ENCODE measurements at places on chromosomes 6 and 20.

- DNase-seq: no peak
Observed at GRCh38 chr20:2814587-2815051, at the start of gene C20orf141. Gene C20orf141 (plus strand): TSS chr20:2814987. CDS start chr20:2815185, 198 bp downstream.

- no peak for DNase-seq
Observed at GRCh38 chr6:14642842-14643241, 525.3 kb downstream of the CD83 start.

DNA sequence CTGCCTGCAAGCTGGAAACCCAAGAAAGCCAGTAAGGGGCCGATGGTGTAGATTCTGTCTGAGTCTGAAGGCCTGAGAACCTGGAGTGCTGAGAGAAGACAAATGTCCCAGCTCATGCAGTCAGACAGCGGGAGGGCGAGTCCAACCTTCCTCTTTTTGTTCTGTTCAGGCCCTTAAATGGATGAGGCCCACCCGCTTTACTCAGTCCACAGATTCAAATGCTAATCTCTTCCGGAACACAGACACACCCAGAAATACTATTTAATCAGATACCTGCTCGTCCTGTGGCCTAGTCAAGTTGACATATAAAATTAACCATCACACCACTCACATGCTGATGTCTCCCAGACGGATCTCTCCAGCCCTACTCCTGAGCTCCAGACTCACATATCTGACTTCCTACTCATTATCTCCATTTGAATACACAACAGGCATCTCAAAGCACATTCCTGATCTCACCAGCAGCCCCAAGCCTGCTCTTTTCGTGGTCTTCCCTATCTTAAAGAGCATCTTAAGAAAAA, 26.7 kb upstream of the SRC start:
- DNase-seq: no peak

GRCh38 chr20:8943631-8944030, 125.3 kb upstream of the PLCB4 start:
- DNase-seq: no peak

DNA sequence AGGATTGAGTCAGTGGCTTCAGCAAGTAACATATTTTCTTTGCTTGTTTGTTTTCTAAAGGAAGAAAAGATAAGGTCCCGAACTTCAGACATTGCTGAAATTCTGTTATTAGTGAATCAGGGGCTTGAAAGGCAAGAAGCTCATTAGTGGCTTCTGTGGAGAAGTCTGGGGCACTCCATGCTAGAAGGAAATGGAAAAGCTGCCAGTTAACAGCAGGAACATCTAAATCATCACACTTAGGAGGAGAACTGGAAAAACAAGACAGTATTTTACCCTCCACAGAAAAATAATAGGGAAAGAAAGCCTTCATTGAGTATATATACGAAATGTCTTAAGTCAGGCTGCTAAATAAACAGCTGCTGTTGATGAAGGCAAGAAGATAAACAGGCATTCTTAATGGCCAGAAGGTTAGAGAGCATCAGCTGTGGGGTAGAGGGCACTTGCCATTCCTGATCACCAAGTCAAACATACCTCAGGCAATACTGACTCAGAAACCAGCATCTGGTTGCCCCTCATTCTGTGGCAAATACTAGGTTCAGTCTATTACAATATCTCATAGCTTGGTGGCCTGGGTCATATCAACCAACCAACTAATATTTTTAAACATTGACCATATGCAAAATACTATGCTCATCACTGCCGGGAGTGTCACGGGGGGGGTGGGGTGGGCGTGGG, 143.2 kb upstream of the TENT5A start:
- no peak for DNase-seq

- peak; percentile 65 for DNase-seq
Observed at GRCh38 chr20:2946988-2947961, 74.0 kb downstream of the PTPRA start.

DNA sequence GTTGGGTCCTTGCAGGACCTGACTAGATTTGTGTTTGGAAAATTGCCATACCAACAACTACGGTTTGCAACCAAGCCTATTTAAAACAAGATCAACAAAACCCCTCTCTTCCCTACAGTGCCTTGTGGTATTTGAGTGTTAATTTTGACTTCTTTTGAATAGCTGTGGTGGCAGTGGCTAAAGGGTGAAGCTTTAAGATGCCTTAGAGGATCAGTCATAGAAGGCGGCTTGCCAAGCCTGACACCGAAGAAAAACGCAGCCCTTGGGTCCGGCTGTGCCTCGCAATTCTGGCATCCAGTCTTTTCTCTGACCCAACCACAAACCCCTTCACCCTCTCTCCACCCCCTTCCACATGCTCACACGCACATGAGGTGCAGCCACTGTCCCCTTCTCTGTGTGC, 32.6 kb downstream of the BMP6 start:
- no peak for DNase-seq

DNA sequence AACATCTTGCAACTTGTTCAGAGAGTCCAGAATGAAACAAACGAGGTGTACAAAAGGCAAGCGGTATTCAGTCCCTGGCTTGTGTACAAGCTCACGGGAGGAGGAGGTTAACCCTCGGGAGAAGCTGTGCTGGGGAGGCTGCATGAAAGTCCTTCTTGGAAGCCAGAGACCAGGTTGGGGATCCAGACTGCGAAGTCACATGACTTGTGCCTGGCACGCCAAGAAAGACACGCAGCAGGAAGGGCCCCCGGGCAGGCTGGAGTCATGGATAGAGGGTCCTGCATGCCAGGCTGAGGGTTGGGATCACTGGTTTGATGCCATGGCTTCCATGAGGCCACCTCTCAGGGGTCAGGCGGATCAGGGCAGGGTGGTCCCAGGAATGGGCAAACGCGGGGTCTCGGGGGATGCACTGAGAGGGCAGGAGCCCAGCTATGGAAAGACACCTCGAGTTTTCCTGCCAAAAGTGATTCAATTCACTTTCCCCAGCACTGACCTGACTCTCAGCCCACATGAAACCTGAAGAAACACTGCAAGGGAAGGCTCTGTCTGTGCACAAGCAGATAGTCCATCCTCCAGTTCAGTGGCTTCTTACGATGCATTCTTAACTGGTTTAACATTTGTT, 79.4 kb downstream of the DLL1 start:
- DNase-seq: no peak

GRCh38 chr20:44656448-44656847, 4.9 kb upstream of the ADA start:
- no peak for DNase-seq

GRCh38 chr6:116301104-116301503, 21.4 kb upstream of the TSPYL1 start:
- no peak for DNase-seq

GRCh38 chr6:142178129-142178528, 31.1 kb downstream of the VTA1 start:
- no peak for DNase-seq

DNA sequence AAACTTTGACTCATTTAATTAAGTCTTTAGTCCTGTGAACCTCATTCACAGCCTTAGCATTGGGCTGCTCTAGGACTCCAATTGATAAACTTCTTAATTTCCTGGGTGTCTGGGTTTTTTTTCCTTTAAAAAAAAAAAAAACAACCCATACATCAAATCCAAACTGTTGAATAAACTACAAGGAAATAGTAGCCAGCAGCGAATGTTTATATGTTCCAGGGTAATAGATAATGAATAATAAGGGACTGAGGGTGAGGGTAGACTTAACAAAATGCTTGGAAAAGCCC, 563.5 kb upstream of the AGPAT4 start:
- DNase-seq: no peak

DNA sequence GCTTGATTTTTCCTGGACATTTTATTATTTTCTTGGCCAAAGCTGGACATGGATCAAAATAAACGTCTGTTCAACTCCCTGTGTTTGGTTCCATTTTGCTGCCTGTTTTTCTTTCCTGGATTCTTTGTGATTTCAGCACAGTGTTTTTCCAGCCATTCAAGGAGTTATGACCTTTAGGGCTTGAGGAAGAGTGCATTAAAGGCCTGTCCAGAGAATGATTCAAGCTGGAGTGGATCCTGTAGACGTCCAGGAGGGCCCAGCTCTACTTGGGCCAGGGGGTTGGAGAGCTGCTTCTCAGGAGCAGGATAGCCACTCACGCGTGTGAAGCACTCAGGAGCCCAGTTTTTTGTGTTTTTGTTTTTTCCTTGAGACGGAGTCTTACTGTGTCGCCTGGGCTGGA, 56.5 kb upstream of the IER3 start:
- DNase-seq: no peak

- peak; percentile 13 for DNase-seq
Observed at GRCh38 chr6:107217248-107217647, 101.9 kb upstream of the BEND3 start.

DNA sequence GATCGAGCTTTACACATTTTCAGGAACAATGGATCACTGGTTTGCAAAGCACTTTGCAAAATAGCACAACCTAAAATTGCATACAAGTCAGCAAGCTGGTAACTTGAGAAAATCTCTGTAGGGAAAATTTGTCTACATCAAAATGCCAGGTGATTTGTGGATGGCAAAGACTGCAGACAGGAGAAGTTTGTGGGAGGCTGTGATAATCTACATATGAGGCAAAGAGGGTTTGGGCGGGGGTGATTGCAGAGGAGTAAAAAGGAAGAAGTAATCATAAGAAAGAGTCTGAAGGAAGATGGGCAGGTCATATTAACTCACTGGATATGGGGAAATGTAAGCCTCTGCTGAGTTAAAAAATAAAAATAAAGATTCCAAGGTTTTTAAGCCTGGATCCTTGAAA, 166.3 kb upstream of the STXBP5 start:
- DNase-seq: no peak

- DNase-seq: no peak
Observed at GRCh38 chr6:93124006-93124632, 295.2 kb downstream of the EPHA7 start.

DNA sequence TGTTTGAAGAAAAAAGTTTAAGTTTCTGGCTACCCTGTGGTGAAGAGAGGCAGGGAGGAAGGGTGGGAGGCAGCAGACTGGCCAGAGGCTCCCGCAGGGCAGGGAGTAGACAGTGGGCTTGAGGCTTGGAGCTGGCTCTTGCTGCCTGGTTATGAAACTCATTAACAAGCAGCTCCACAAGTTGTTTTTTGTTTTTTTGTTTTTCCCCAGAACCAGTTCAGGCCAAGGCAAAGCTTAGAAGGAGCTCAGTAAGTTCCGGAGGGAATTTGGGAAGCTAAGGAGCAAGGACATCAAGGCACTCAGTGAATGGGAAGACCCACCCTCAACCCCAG, 4.0 kb downstream of the DLL1 start:
- no peak for DNase-seq

Measured in HEK293T (cell line).